T-helper 2 cell (primary cell): ENCODE measurements at places on chromosomes 11 and 22.
A peak's percentile ranks its signal among the peaks of the same experiment; 100 is the strongest.

GRCh38 chr22:37254209-37254866 lies 10.3 kb upstream of the RAC2 start:
- no peak for DNase-seq

DNA sequence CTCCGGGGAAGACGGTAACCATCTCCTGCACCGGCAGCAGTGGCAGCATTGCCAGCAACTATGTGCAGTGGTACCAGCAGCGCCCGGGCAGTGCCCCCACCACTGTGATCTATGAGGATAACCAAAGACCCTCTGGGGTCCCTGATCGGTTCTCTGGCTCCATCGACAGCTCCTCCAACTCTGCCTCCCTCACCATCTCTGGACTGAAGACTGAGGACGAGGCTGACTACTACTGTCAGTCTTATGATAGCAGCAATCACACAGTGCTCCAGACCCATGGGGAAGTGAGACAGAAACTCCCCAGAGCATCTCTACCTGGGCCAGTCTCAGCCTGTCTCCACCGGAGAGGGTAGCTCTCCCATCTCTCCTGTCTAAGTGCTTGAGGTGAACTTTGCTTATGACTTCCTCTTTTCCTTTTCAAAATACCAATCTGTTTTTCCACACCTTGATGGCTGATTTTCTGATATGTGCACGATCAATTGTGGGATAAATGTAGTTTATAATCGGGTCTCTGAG lies 48.5 kb upstream of the VPREB1 start:
- DNase-seq, result no peak

DNA sequence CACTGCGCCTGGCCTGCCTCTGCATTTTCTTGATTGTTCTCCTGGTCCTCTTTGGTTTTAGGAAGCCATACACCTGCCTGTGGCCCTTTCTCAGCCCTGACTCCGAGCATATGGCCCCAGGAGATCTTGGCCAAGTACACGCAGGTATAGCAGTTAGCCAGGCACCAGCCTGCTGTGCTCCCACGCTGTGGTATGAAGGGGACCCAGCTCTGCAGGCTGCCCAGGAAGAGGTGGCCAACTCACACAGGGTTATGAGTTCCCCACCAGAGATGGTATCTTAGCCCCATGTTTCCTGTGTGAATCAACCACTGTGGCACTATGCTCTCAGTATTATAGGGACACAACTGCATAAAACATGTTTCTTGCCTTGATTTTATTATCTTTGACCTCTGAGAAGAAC lies 31.1 kb downstream of the SGSM3 start:
- peak; percentile 45 for DNase-seq

DNA sequence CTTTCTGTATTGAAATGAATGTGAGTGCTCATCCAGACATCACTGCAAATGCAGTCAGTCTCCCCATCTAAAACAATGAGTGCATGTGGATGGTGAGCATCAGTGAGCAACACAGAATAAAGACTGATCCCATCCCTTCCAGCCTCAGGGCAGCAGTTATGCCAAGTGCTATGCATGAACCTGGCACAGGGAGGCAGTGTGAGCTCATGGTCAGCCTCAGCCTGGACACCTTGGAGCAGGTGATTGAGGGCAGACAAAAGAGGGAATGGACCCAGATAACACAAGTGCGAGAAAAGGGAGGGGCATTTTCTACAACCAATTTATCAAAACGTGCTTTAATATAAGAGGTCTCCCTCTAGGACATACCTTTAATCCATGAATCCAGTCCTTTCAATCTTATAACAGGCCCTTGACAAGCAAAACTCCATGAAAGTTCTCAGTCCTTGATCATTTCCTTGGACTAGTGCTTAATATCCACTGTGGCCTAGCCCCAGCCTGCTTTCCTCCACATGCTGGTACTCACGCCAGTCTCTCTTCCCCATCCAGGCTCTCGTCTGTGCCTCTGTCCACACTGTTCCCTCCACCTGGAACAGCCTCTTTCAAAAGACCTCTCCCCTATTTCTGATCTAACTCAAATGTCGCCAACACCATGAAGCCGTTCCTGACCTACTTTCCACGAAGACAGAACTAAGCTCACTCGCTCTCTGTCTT lies 50.5 kb upstream of the LRRC55 start:
- no peak for DNase-seq

DNA sequence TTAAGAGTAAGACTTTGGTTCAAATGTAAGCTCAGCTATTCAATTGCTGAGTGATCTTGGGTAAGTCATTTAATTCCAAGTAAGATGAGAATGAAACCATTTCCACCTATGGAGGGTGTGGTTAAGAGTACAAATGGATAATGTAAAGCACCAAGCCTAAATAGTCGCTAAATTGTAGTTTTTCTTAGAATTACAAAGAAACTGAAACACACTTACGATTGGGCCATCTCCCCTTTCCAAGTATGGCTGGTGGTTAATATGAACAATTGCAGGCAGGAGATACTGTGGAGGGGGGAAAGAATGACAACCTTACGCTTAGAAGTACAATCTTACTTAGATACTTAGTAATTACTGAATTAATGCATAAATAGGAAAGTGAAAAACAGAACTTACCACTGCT lies 8.2 kb downstream of the DDX17 start:
- DNase-seq, result no peak

- no peak for DNase-seq
These were observed 39.0 kb downstream of the UVRAG start for GRCh38 chr11:75853971-75854370.

DNA sequence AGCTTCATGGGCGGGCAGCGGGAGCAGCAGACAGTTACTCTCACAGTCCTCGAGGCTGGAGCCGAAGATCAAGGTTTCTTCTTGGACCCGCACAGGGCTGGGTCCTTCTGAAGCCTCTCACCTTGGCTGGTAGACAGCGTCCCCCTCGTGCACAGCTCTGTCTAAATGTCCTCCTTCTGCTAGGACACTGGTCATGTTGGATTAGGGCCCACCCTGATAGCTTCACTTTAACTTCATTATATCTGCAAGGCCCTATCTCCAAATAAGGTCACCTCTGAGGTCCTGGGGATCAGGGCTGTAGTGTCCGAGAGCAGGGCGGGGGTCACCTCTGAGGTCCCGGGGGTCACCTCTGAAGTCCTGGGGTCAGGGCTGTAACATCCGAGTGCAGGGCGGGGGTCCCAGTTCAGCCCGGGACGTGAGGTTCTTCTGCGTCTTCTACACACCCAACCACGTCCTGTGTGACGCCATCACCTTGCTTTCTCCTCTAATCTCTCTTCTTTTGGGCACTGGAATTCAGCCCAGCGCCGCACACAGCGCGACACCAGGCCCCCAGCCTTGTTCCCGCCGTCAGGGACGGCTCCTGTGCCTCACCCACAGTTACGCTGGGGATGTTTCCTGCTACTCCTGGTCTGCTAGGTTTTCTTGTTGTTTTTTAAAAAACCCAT lies 34.1 kb upstream of the TOLLIP start:
- no peak for DNase-seq

DNA sequence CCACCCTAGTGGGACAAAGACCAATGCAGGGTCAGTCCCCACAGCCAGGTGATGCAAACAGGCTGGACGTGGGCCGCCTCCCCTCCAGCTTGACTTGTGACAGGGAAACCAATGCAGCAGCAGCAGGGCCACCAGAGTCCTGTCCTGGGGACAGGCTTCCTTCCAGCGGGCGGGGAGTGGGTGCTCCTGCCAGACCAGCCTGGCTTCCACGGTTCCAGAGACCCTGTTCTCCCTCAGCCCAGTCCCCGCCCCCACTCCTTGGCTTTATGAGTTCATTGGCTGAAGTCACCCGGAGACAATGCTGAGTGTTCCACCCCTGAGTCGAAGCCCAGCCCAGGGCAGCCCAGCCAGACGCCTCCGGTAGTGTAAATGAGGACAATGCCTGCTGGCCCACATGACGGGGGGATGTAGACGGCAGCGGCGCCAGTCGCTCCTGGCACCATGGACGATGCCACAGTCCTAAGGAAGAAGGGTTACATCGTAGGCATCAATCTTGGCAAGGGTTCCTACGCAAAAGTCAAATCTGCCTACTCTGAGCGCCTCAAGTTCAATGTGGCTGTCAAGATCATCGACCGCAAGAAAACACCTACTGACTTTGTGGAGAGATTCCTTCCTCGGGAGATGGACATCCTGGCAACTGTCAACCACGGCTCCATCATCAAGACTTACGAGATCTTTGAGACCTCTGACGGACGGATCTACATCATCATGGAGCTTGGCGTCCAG lies at the start of gene TSSK2:
TSS of gene TSSK2 (plus strand) at position 350 of the 726 bp plus-strand sequence. CDS start at position 442, 92 bp downstream.
- DNase-seq, result no peak

- no peak for DNase-seq
These were observed 82.5 kb upstream of the PICALM start for GRCh38 chr11:86151174-86152005.

DNA sequence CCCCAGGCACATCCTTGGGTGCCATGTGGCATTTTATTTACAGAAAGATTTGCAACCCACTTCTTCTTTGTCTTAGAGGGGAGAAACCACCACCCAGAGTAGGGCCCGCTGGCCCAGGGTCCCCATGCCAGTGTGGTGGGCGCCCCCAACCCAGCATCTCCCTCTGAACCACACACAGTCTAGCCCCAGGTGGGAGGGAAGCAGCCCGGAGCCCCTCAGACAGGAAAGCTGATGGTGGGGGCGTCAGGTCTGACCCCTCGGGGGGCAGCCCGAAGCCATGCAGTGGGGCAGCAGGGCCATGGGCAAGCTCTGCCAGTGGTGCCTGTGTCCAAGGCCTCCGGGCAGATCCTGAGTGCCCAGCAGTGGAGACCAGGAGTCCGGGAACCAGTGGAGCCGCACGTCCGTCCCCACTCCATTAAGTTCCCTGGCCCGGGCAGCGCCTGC lies 11.7 kb downstream of the TRPM5 start:
- peak; percentile 8 for DNase-seq

GRCh38 chr11:120223793-120224192 lies 13.0 kb downstream of the OAF start:
- DNase-seq, result no peak

- no peak for DNase-seq
These were observed 3.0 kb downstream of the ELMOD1 start for GRCh38 chr11:107593951-107594350.

- no peak for DNase-seq
These were observed 48.6 kb upstream of the RBFOX2 start for GRCh38 chr22:36077271-36077670.

GRCh38 chr22:49051491-49052022 lies 776.1 kb downstream of the BRD1 start:
- DNase-seq, result no peak

GRCh38 chr11:64007160-64007628 lies 21.0 kb downstream of the OTUB1 start:
- no peak for DNase-seq

- DNase-seq, result no peak
These were observed 801 bp upstream of the TXNRD2 start for GRCh38 chr22:19942157-19943081.

GRCh38 chr11:80103142-80103859 lies 662.5 kb upstream of the TENM4 start:
- no peak for DNase-seq

- DNase-seq, result peak; percentile 60
These were observed 21.2 kb downstream of the PTPRJ start for GRCh38 chr11:48001438-48002021.

DNA sequence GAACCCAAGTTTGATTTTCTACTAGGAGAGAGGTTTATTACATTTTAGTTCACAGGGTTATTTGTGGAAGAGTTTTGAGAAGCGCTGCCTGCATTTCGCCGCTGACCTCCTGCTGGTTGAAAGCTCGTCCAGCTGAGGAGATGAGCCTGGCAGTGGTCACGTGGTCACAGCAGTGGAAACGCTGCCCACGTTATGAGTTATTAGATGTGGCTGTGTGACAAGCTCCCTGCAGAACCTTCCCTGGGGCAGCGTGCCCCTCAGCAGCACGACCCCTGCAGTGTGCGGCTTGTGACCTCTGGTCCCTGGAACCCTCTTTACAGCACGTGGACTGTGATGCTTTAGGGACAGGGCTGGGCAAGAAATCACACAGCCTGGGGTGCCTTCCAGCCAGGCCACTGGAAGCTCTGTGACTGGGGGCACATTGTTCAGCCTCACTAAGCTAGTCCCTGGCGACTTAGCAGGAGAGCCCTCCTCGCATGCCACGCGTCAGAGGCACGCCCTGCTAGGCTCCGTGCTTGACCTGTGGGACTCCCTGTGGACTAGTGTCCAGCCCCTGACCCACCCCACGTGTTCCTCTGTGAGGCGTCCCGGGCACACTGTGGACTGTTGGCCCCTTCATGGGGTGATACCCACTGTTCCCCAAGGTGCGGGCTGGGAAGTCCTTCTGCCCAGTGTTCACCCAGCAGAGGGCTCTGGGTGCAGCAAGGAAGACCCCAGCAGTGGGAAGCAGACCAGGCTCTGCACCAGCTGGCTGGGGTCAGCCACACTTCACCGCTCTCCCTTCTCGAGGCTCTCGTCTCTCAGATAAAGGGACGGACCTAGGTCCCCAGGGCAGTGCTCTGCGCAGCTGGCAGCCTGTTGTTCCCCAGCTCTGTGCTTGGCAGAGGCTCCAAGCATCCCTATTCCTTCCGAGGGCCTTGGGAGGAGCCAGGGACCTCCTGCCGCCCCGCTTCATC lies 349.5 kb downstream of the TBC1D22A start:
- no peak for DNase-seq

DNA sequence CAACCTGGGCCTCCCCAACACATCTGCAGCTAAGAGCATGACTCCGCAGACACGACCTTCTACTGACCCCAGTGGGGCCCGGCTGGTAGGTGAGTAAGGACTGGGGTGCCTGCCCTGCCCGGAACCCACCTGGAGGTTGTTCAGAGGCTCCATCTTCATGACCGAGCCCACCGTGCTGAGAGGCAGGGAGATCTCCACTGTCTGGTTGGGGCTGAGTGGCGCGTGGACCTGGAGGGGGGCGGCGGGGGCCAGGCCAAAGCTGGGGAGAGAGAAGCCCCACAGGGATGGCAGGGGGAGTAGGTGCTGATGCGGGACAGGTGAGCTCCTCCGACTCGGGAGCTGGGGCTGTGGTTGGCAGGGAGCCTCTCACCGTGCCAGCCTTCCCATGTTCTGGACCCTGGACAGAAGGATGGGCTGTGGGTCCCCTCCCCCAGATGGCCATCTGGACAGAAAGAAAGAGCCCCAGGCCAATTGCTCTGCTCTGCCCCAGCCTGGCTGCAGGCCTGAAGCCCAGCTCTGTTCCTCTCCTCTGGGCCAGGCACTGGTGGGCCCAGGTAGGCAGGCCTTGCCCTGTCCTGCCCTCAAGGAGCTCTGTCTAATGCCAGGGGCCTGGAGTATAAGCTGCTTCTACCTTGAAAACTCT lies 16.3 kb upstream of the RASL10A start:
- no peak for DNase-seq

GRCh38 chr11:49505231-49505630 lies 296.8 kb upstream of the FOLH1 start:
- no peak for DNase-seq

GRCh38 chr11:86129740-86130540 lies 61.1 kb upstream of the PICALM start:
- DNase-seq, result no peak

- DNase-seq, result no peak
These were observed 304.8 kb upstream of the PITPNB start for GRCh38 chr22:28223826-28224225.
